ENCODE measurements at places on chromosomes 7 and 10.

- DNase-seq: no peak
Observed at GRCh38 chr10:122301811-122302115, 30.7 kb downstream of the BTBD16 start.

- DNase-seq: no peak
Observed at GRCh38 chr10:44618910-44619309, 234.0 kb upstream of the CXCL12 start.

DNA sequence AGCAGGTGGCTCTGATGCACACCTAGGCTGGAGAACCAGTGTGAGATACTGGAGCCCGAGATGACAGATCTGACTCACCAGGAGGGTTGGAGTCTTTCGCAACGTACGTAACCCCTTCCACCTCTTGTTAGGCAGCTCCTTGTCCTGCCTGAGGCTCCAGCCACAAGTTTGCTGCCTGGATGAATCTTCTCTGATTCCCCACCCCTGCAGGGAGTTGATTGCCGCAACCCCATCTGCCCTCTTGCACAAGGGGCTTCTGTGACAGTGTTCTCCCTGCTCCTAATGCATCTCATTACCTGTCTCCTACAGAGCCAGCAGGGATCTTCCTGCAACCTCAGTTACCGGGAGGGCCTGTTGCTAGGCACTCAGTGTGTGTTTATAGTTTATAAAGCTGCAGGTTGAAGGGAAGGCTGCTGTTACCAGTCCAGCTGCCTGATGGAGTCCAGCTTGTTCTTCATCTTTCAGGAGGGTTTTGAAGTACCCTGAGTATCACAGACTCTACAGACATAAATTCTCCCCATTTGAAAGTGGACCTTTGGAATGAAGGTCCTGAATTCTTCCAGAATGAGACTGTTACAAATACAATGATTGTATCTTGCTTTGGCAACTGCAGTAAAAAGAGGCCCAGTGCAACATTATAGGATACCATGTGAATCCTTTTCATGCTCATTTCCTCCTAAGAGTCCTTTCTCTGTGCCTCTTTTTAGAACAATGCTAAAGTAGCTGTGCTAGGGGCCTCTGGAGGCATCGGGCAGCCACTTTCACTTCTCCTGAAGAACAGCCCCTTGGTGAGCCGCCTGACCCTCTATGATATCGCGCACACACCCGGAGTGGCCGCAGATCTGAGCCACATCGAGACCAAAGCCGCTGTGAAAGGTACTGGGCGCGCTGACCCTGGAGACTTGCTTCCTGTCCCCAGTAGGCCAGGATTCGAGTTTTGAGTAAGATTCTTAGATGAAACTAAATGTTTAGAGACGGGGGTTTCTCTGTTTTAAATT is 6.5 kb downstream of the MDH2 start:
- DNase-seq: no peak

DNA sequence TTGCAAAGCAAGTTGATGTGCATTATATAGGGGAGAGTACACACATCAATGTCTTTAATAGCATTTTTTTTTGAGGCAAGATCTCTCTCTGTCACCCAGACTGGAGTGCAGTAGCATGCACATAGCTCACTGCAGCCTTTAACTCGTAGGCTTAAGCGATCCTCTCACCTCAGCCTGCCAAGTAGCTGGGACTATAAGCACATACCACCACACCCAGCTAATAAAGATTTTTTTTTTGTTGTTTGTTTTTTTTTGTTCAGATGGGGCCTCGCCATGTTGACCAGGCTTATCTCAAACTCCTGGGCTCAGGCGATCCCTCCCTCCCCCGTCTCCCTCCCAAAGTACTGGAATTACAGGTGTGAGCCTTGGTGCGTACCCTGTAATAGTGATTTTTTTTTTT is 1.5 kb downstream of the UMAD1 start:
- DNase-seq: no peak

GRCh38 chr10:95657250-95657649 is 739 bp upstream of the ALDH18A1 start:
- DNase-seq: no peak

DNA sequence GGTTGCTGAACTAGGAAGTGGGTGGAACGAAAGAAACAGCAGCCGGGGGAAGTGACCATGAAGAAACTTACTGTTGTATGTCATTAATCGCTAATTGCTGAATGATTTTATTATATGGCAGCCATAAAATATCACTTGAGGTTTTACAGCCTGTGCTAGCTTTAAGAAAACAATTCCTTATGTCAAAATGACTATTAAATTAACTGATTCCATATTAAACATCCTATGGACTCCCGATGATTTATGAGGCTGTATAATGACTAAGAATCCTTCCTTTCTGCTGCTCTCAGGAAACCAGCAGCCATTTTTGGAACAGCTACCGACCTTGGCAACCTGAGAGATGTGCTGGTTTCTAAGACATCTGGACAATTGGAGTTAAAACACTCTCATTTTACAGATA is 421.9 kb downstream of the SORCS3 start:
- DNase-seq: no peak

DNA sequence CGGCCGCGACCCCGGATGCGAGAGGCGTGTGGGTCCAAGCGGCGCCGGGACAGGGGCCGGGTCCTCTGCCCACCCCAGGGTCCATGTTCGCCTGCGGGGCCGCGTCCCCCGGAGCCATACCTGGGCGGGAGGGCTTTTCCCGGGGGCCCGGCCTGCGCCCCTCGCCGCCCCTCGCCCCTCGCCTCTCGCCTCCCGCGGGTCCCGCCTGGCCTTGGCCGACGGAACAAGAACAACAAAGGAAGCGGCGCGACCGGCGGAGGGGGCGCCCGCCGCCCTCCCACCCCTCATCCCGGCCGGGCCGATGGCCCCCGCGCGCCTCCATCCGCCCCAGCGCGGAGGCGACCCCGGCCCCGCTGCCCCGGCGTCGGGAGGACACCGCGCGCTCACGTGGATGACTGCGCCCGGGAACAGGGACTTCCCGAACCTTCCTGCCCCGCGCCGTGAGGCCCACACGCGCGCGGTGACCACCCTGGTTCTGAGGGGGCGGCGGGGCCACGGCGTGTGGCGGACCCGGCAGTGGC is 348.2 kb downstream of the DNAJB6 start:
- DNase-seq: no peak

DNA sequence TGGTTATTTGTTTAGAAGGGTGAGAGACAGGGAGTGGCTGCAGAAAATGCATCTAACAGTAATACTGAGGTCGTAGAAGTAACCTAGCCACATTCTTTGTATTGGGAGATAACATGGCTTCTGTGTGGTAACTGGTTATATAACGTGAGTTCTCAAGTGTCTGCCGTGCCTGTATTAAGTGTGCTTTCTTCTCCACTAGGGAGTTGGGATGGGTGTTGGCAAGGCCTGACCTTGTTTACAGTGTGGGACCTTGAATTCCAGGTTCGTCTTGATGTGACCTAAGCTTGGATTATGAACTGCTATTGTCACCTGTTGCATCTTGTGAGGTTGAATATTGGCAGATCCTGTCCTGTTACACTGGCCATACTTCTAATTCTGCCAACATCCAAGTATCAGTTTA is 145.3 kb upstream of the NAMPT start:
- DNase-seq: no peak

- DNase-seq: no peak
Observed at GRCh38 chr10:113305871-113306270, 247.0 kb upstream of the HABP2 start.

DNA sequence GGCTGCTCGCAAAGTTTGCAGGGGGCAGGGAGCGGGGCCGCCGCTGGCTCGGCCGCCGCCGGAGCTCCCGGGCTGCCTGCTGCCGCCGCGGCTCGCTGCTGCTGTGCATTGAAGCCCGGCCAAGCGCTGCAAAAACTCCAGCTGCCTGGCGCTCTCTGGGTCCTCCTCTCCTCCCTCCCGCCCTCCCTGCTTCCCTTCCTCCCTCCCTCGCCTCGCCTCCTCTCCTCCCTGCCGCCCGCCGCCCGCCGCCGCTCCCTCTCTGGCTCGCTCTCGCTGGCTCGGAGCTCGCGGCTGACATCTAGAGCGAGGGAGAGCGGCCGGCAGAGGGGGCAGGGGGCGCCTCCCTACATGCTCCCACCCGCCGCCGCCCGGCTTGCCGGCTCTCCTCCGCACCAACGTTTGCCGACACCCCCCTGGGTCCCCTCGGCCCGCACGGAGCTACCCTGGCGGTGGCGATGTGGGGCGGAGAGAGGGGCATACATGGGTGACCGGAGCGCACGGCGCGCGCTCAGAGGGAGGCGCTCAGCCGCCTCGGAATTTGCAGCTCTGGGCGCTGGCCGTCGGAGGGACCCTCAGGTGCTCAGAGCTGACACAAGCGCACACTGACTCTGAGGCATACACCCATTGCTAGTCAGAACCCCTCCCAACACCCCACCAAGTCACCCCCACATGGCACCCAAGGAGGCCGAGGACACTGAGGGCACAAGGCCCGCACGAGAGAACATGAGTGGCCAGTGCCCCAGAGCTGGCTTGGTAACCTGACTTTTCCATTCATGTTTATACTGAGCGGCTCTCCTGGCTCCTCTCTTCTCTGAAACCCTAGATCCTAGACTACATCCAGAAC is 1.2 kb upstream of the PLXNA4 start:
- DNase-seq: peak; percentile 67

GRCh38 chr7:18408461-18408860 is 87.1 kb upstream of the HDAC9 start:
- DNase-seq: no peak

DNA sequence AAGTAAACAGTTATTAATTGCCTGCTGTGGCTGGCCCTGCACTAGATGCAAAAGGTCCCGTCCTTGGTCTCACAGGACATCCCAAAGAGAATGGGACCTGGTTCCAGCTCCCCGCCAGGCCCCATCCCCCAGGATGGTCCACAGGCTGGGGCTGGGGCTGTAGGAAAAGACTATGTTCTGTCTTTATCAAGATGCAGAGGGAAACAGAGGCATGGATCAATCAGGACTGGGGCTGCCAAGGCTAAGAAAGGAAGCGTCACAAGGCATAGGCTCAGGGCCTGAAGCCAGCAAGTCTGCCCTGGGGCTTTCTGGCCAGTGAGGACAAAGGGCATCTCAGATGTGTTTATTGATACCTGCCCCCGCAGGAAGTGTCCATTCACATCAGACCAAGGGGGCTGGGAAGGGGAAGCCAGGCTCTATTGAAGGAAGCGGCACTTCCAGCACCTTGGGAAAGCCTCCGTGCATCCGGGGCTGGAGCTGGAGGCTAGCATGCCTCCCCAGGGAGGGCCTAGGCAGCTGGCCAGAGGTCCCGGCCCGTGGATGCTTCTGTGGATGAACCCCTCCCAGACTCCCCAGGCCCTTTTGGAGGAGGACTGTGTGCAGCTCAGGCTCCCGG is 5.8 kb downstream of the VSIR start:
- DNase-seq: no peak
